ENCODE measurements at places on chromosomes 1 and 21. TPM values are rescaled to one million over a fixed set of nuclear protein-coding genes. Genes with fewer than 3 reads are reported as not detected.

MANEAL gene
- total RNA-seq = 7.9 TPM

HES3 gene
- not detected for total RNA-seq

LAPTM5 gene
- total RNA-seq = 16.3 TPM

KIRREL1 gene
- total RNA-seq = 31.9 TPM

BACE2 gene
- total RNA-seq = 21.8 TPM

OPRD1 gene
- total RNA-seq = 0.63 TPM

DMRTA2 gene
- total RNA-seq = 3.5 TPM

LEFTY2 gene
- total RNA-seq = 4.2 TPM

C1orf74 gene
- 5.0 TPM for total RNA-seq

GRCh38 chr1:16122916-16123315 is 33.0 kb downstream of the EPHA2 start:
- no peak for DNase-seq
- no peak overlapping the region for H3K27ac ChIP-seq
- peaks cover 9% of the 10 kb centered on the region for H3K4me1 ChIP-seq
- no peak overlapping the region for H3K4me3 ChIP-seq
- H3K36me3 ChIP-seq = no peaks in the 10 kb centered on the region

GRCh38 chr1:169623132-169623926 is 6.6 kb downstream of the SELP start:
- no peaks in the 10 kb centered on the region for H3K27me3 ChIP-seq
- H3K36me3 ChIP-seq = no peaks in the 10 kb centered on the region
- no peak overlapping the region for H3K27ac ChIP-seq
- no peak for DNase-seq

DNA sequence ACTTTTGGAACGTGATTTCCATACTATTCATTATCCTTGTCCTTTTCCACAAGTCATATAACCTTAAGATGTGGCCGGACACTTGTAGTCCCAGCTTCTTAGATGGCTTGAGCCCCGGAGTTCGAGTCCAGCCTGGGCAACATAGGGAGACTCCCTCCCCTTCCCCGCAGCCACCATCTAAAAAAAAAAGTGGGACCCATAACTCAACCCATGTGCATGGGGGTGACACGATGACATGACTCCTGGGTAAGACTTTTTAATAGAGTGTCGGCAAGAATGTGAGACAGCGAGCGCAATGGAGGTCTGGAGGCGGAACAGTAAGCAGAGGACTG is 25.7 kb downstream of the MIA3 start:
- H3K36me3 ChIP-seq = no peaks in the 10 kb centered on the region
- no peaks in the 10 kb centered on the region for H3K27me3 ChIP-seq
- H3K4me3 ChIP-seq = peak overlapping the region; percentile 87
- peaks cover 9% of the 10 kb centered on the region for H3K4me1 ChIP-seq
- DNase-seq = no peak

DNA sequence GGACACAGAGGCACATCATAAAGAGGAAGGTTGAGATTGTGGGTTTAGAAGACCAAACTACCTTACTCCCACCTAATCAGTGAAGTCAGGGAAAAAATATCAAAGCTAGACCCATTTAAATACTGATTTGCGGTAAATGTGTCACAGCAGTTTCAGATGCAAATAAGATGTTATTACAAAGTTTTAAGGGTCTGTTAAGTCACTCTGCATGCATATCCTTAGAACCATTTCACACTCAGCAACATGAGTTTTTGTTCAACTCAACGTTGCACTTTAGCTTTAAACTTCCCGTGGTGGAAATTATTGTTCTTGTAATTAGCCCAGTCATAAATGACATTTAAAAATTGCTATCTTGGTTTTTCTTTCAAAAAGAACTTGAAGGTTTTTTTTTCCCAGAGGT is 34.8 kb downstream of the RPAP2 start:
- H3K27me3 ChIP-seq = no peaks in the 10 kb centered on the region
- no peak overlapping the region for H3K4me3 ChIP-seq
- no peak overlapping the region for H3K27ac ChIP-seq
- no peaks in the 10 kb centered on the region for H3K4me1 ChIP-seq
- no peaks in the 10 kb centered on the region for H3K36me3 ChIP-seq
- no peak for DNase-seq

GRCh38 chr1:26811057-26811456 is 15.4 kb upstream of the ZDHHC18 start:
- no peak overlapping the region for H3K27ac ChIP-seq
- H3K4me3 ChIP-seq = no peak overlapping the region
- H3K4me1 ChIP-seq = no peaks in the 10 kb centered on the region

GRCh38 chr1:90748668-90749067 is 31.6 kb upstream of the BARHL2 start:
- no peak overlapping the region for H3K4me3 ChIP-seq
- H3K36me3 ChIP-seq = no peaks in the 10 kb centered on the region
- no peak for DNase-seq
- H3K27ac ChIP-seq = no peak overlapping the region
- no peaks in the 10 kb centered on the region for H3K27me3 ChIP-seq

DNA sequence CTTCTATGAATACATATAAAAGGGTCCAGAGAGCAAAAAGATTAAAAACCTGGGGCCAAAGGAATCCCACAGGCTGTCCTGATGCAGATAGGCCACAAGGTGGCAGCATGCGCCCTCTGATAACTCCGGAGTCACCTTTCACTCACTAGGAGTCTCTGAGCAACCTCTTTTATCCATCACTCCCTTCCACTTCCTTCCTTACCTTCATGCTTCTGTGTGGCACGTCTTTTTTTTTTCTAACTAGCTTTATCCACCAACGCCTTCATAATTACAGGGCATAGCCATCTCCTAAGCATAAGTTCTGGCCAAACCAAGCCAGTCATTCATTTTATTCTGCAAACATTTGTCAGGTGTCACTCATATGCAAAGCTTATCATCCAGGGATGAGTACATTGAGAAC is 3.9 kb upstream of the PGLYRP4 start:
- H3K4me1 ChIP-seq = no peaks in the 10 kb centered on the region
- peak; percentile 81 for DNase-seq
- H3K27ac ChIP-seq = no peak overlapping the region
- no peaks in the 10 kb centered on the region for H3K36me3 ChIP-seq
- H3K4me3 ChIP-seq = no peak overlapping the region

- no peak for DNase-seq
- H3K36me3 ChIP-seq = no peaks in the 10 kb centered on the region
- no peaks in the 10 kb centered on the region for H3K27me3 ChIP-seq
- no peak overlapping the region for H3K4me3 ChIP-seq
- no peaks in the 10 kb centered on the region for H3K4me1 ChIP-seq
- H3K27ac ChIP-seq = no peak overlapping the region
Observed at GRCh38 chr1:93651695-93652094, 29.9 kb downstream of the BCAR3 start.

GRCh38 chr1:227357171-227357926 is 39.1 kb upstream of the CDC42BPA start:
- DNase-seq = peak; percentile 72
- no peak overlapping the region for H3K4me3 ChIP-seq
- no peaks in the 10 kb centered on the region for H3K36me3 ChIP-seq
- no peaks in the 10 kb centered on the region for H3K4me1 ChIP-seq
- no peak overlapping the region for H3K27ac ChIP-seq
- H3K27me3 ChIP-seq = no peaks in the 10 kb centered on the region

- H3K27me3 ChIP-seq = no peaks in the 10 kb centered on the region
- H3K27ac ChIP-seq = peak overlapping the region; percentile 60
- no peaks in the 10 kb centered on the region for H3K36me3 ChIP-seq
- DNase-seq = no peak
- no peaks in the 10 kb centered on the region for H3K4me1 ChIP-seq
- H3K4me3 ChIP-seq = no peak overlapping the region
Observed at GRCh38 chr1:27885114-27885528, 12.8 kb downstream of the THEMIS2 start.

DNA sequence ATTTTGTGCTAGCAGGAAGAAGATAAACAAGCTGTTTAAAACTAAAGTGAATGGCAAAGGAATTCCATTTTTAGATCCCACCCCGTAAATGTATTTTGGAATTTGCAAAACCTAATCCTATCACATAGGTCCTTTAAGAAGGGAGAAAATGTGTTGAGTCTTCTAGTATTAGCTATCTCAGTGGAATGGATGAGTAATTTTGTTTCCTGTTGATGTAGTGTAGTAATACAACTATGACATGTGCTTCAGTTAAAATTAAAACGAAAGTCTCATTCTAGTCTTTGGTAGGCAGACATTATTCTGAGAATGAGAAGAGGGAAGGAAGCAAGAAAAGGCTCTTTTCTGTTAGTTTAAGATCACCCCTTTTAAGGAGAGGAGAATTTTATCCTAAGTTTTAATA is 265.9 kb upstream of the C1orf105 start:
- DNase-seq = no peak
- H3K36me3 ChIP-seq = no peaks in the 10 kb centered on the region
- H3K4me1 ChIP-seq = no peaks in the 10 kb centered on the region

DNA sequence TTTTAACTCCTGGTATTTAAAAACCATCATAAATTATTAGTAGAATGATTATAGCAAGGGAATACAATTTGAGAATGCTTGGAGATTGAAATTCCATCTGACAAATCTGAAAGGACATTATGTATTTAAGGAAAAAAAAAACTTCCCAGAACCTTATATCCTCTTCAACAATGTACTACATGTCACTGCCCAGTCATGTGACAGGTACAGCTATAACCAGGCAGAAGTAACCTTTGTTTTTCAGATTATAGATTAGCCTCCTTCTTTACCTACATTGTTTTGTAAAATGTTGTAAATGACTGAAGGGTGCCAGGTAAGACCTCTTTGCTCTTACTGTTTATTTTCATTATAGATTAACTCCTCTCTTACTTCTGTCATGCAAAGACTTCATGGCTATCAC is 96.9 kb downstream of the KCNJ6 start:
- H3K4me1 ChIP-seq = no peaks in the 10 kb centered on the region
- no peaks in the 10 kb centered on the region for H3K36me3 ChIP-seq
- DNase-seq = no peak
- no peak overlapping the region for H3K27ac ChIP-seq
- H3K27me3 ChIP-seq = no peaks in the 10 kb centered on the region

GRCh38 chr1:241308011-241308410 is 49.0 kb downstream of the RGS7 start:
- no peak overlapping the region for H3K27ac ChIP-seq
- H3K4me3 ChIP-seq = no peak overlapping the region
- DNase-seq = no peak
- H3K27me3 ChIP-seq = no peaks in the 10 kb centered on the region
- no peaks in the 10 kb centered on the region for H3K4me1 ChIP-seq
- no peaks in the 10 kb centered on the region for H3K36me3 ChIP-seq

GRCh38 chr1:83897516-83897915 is 101.4 kb downstream of the TTLL7 start:
- H3K27ac ChIP-seq = no peak overlapping the region
- H3K27me3 ChIP-seq = no peaks in the 10 kb centered on the region
- no peaks in the 10 kb centered on the region for H3K36me3 ChIP-seq
- H3K4me3 ChIP-seq = no peak overlapping the region
- no peaks in the 10 kb centered on the region for H3K4me1 ChIP-seq

DNA sequence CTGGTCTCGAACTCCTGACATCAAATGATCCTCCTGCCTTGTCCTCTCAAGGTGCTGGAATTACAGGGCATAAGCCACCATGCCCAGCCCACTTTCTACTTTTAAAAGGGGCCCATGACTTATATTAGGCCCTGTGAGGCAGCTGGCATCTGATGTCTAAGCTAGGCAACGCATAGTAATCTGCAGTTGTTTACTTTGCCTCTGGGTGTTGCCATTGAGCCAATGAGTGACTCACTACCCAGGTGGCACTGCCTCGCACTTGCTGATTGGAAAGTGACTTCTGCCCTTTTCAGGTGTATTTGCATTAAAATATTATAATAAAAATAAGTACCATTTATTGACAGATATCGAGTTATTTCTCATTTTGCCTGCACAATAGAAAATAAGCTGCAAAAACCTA is 84.9 kb downstream of the KIF14 start:
- no peaks in the 10 kb centered on the region for H3K4me1 ChIP-seq
- H3K4me3 ChIP-seq = no peak overlapping the region
- DNase-seq = peak; percentile 20

DNA sequence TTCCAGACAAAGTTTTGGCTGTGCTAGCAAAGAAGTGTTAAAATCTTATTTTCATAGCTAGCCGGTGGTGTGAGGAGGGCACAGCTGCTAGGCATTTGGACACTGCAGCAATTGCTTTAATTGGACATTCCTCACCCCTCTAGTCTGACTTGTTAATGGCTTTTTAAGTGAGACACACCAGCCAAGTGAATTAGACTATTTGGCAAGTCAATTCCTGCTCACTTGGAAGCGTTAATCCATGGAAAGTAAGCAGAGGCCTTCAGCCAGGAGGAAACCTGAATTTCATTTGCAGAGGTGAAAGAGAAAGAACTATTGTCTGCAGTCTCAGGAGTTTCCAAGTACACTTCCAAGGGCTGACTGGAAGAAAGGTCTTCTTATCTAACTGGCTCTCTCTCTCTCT is 175.7 kb downstream of the ST6GALNAC3 start:
- no peak overlapping the region for H3K27ac ChIP-seq
- H3K4me3 ChIP-seq = no peak overlapping the region
- no peaks in the 10 kb centered on the region for H3K36me3 ChIP-seq
- H3K27me3 ChIP-seq = no peaks in the 10 kb centered on the region
- DNase-seq = no peak

GRCh38 chr21:33490991-33491372 is 534 bp downstream of the DNAJC28 start:
- H3K4me1 ChIP-seq = peaks cover 3% of the 10 kb centered on the region
- H3K27ac ChIP-seq = peak overlapping the region; percentile 74
- peak overlapping the region; percentile 70 for H3K4me3 ChIP-seq
- no peaks in the 10 kb centered on the region for H3K36me3 ChIP-seq
- no peaks in the 10 kb centered on the region for H3K27me3 ChIP-seq

DNA sequence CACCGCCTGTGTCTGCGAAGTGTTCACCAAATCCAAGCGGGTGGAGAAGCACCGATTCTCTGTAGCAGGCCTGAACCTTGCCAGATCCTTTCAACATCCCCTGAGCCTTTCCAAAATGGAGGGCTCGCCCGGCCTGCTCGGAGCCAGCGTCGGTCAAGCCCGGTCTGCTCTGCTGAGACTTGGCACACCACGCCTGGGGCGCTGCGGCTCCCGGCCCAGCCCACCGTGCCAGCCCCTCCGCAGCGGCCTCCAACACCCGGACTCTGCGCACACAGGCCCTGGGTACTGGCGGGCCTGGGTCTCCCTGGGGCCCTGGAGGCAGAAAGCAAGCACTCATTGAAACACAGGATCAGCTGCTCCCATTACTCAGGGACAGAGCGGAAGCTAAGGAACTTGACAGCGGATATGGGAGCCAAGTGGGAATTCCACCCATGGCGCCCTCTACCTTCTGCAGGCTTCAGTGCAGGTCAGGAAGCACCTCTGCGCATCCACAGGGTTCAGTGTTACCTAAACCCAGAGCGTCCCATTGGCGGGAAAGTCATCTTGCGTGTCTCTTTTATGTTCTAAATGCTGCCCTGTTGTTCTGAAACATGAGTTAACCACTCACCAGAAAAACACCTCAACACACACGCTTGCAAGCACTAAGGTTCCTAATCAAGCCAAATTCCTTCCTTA is 159.9 kb downstream of the ZBTB18 start:
- no peaks in the 10 kb centered on the region for H3K27me3 ChIP-seq
- H3K4me3 ChIP-seq = peak overlapping the region; percentile 34
- no peaks in the 10 kb centered on the region for H3K4me1 ChIP-seq
- peak; percentile 75 for DNase-seq

GRCh38 chr1:160542303-160542945 is 19.4 kb upstream of the SLAMF6 start:
- no peaks in the 10 kb centered on the region for H3K36me3 ChIP-seq
- H3K4me3 ChIP-seq = no peak overlapping the region
- no peak for DNase-seq
- H3K27me3 ChIP-seq = no peaks in the 10 kb centered on the region
- no peak overlapping the region for H3K27ac ChIP-seq

Measured in testis (tissue), 5 donors.